ENCODE measurements at places on chromosomes 7 and 10.

DNA sequence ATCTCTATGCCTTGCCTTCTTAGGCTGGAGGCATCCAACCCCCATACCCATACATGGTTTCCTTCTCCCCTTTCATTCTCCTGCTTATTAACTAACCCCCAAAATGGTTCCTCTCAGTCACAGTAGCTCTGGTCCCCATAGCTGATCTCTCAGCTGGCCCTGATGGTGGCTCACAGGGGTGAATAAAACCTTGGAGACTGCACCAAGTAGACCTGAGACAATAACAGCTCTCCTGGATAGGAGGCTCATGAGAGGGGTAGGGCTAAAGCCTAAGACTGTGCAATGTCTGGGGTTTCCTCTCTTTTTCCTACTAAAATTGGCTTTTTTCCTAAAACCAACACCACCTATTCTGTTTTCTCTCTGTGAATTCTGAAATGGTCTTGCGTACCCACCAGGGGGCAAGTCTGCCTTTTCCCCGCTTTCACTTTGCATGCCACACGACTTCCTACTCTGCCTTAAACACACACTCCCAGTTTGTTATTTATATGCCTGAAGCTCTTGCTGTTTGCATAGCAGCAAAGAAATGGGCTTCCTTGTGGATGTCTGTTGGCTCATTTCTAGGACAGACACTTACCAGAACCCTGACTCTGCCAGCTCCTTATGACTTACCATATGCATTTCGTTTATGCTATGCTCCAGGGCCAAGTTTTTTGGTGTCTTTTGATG, 18.4 kb upstream of the PON1 start:
- no peak for DNase-seq

- no peak for DNase-seq
Measured at GRCh38 chr7:6532516-6532915, 18.7 kb downstream of the GRID2IP start.

DNA sequence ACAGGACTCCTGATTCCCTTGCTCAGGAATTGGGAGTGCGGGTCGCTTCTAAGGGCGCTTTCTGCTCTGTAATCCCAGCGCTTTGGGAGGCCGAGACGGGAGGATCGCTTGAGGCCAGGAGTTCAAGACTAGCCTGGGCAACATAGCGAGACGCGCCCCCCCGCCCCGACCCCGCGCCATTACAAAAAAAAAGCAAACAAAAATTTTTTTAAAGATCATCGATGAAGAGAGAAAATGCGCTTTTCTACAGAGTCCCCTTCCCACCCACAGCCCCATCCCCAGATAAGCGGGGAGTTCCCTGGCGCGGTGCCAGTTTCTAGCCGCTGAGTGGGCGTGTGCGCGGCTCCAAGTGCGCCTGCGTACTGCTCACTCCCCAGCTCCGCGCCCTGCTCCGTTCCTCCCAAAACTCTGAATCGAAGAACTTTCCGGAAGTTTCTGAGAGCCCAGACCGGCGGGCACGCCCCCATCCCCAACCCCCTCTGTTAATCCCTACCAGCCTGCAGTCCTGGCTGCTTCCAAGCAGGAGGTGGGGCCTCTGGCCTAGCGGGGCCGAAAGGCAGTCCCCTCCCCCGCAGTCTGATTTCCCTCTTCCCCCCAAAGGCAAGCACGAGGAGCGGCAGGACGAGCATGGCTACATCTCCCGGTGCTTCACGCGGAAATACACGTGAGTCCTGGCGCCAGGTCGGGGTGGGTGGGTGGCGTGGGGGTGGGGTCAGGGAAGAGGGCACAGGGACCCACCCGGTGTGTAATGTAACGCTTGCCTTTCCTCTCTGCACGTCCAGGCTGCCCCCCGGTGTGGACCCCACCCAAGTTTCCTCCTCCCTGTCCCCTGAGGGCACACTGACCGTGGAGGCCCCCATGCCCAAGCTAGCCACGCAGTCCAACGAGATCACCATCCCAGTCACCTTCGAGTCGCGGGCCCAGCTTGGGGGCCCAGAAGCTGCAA, 1.0 kb downstream of the HSPB1 start:
- DNase-seq: peak; percentile 87

- no peak for DNase-seq
Measured at GRCh38 chr10:42615419-42615818, 23.0 kb downstream of the ZNF33B start.

GRCh38 chr10:28181478-28182096, 121.3 kb downstream of the MPP7 start:
- no peak for DNase-seq

- no peak for DNase-seq
Measured at GRCh38 chr10:7373039-7373438, 37.8 kb downstream of the SFMBT2 start.

DNA sequence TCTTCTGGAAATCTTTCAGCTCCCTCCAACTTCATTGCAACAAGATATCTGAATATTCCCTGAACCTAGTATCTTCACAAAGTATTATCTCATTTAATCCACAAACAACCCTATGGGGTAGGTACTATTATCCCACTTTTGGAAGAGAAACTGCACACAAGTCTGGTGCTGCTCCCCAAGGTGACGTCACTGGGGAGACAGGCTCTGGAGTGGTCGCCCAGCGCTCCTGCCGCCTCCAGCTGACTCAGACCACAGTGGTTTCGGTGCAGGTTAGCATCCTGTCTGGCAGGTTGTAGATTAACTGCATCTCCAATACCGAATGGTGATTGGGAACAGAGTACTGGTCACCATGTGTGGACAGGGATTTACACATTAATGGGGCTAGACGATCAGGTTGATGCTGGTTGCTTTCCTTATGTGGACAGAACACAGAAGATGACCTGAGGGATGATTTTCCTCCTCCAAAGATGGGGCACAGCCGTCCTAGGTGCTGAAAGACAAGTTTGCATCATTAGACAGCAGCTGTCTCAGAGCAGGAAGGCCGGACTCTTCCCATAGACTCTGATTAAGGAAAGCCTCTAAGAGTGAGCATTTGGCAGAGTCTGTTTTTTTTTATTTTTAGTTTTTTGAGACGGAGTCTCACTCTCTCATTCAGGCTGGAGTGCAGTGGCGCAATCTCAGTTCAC, 128.6 kb downstream of the TRRAP start:
- no peak for DNase-seq

GRCh38 chr10:9294865-9295264, 1240.4 kb downstream of the GATA3 start:
- peak; percentile 8 for DNase-seq

DNA sequence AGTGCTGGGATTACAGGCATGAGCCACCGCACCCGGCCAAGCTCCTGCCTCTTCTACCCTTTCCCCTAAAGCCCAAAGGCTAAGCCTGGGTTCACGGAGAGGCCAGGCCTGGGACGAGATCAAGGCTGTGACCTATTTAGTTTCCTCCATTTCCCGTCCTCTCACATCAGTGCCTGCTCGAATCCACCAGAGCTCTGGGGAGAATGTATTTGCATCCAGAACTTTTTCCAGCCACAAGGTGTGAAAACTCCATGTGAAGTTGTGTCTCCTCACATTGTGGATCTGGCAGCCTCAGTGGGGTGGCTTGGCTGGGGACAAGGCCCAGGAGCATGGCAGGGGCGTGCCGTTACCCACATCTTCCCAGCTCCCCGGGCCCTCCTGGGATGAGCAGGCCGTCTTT, 38.0 kb downstream of the SMKR1 start:
- DNase-seq: no peak

GRCh38 chr7:103538964-103539709, 93.1 kb upstream of the SLC26A5 start:
- no peak for DNase-seq

GRCh38 chr10:95550073-95550672, 11.0 kb downstream of the SORBS1 start:
- DNase-seq: no peak

DNA sequence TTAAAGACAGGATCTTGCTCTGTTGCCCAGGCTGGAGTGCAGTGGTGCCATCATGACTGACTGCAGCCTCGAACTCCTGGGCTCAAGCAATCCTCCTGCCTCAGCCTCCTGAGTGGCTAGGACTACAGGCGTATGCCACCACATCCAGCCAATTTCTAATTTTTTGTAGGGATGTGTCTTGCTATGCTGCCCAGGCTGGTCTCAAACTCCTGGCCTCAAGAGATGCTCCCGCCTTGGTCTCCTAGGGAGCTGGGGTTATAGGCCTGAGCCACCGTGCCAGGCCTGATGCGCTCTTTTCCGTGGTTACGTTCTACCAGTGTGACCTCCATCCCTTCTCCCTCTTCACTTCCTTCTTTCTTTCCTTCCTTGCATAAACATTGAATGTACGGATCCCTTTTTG, 34.2 kb upstream of the IL15RA start:
- no peak for DNase-seq

GRCh38 chr7:156474241-156474743, 166.3 kb upstream of the RNF32 start:
- DNase-seq: no peak

DNA sequence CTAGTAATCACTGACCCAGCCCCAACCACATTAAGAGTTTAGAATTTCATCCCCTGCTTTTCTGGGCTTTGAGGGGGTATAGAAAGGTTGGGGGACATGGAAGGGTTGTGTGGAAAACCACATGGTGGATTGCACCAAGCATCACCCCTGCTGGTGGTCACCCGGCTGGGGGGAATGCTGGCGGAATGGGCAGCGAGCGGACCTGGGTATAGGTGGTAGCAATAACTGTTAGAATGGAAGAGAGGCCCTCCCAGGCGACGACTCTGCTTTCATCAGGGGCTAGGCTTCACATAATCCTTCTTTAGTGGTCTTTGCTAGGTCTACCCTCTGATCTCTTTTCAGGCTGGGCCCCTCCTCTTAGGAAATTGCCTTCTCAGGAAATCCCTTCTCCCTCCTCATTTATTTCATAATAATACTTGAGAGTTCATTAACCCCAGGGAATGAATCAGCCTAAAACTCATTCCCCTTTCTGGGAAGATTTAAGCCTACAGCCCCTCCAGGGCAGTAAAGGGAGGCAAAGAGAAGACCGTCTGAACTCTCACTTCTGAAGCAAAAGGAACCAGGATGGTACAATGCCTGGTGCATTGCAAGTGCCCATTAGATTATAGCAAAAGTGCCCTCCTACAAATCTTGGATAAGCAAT, 90.7 kb upstream of the LEP start:
- no peak for DNase-seq

- no peak for DNase-seq
Measured at GRCh38 chr10:95324436-95325268, 33.8 kb upstream of the PDLIM1 start.

GRCh38 chr10:120825878-120826769, 25.0 kb upstream of the WDR11 start:
- DNase-seq: no peak

- DNase-seq: no peak
Measured at GRCh38 chr7:149071641-149072437, 18.7 kb downstream of the ZNF786 start.

DNA sequence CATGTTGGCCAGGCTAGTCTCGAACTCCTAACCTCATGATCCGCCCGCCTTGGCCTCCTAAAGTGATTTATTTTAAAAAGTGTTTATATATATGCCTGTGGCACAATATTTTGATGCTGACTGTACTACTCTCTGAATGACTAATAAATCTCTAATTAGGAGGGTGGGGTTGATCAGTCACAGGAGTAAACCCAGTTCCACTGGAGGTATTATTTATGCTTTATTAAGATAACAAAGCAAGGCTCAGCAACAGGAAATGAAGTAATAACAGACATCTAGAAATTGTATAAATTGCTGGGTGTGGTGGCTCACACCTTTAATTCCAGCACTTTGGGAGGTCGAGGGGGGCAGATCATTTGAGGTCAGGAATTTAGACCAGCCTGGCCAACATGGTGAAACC, 26.0 kb upstream of the MCU start:
- DNase-seq: no peak

DNA sequence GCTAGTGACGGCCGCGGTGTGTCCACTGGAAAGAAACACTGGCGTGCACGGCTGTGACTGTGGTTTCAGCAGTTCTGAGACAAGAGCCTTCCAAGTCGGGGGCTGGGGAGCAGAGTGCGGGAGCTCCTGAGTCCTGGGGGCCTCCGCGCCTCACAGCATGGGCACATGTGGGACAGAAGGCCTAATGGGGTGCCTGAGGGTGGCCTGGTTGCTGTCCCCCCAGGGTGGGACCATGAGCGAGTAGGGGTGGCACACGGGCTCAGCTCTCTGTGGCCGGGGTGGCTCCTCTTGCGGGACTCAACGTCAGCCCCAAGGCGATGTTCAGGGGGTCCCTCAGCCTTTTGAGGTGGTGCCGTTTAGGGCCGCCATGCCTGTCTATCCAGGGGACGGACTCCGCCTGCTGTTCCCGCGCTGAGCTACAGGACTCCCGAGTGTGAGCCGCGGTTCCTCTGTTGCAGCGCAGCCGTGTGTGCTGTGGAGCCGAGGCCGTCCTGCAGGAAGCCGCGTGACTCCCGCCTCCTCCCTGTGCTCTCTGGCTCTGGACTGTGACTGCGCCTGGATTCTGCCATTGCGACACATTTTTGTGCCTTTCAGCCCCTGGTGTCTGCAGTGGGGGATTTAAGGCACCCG, 23.5 kb upstream of the CHST12 start:
- DNase-seq: no peak

- DNase-seq: no peak
Measured at GRCh38 chr7:103936558-103936957, 52.9 kb downstream of the RELN start.

DNA sequence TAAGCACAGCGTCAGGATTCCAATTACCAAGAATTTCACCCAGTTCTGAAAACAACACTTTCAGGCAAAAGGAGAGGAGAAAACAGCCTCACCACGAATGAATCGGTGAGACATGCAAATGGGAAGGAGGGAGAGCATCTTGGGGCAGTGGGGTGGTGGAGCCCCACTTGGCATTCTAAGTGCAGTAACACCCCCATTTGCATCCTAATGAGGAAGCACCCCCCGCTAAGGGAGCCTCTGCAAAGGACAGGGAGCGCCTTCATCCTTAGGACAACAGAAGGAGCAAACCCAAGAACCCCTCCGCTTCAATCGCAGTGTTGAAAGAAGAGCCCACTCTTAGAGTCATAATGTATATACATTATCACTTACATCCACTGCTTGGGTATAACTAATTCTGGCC, 46.8 kb downstream of the NRAP start:
- no peak for DNase-seq

DNA sequence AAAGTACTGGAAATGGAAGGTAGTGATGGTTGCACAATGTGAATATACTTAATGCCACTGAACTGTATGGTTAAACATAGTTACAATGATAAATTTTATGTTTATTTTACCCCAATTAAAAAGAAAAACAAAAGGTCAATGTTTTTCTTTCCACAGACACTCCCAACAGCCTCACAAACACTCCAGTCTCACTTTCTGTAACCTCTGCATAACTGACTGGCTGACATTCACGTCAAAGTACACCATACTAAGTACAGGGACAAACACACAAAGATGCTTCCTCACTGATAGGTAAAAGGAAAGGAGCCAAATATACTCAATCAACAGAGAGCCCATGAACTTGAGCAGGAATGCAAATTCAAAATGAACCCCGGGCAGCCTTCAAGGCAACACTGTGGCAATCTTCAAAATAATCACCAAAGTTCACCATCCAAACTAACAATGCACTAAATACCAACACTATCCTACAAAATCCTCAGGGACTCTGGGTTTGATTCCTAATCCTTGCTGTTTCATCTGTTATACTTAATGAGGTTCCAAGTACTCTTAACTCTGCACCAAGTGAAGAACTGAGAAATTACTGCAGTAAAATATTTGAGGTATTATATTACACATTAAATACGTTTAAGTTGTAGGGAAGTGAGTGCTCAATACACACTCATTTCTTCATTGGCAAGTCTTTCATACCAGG, 90.8 kb downstream of the ARMH3 start:
- no peak for DNase-seq
